Caco-2 (cell line): ENCODE measurements at places on chromosomes 5 and 9. TPM values are rescaled to one million over a fixed set of nuclear protein-coding genes. Genes with fewer than 3 reads are reported as not detected.
A peak's percentile ranks its signal among the peaks of the same experiment; 100 is the strongest.

DNA sequence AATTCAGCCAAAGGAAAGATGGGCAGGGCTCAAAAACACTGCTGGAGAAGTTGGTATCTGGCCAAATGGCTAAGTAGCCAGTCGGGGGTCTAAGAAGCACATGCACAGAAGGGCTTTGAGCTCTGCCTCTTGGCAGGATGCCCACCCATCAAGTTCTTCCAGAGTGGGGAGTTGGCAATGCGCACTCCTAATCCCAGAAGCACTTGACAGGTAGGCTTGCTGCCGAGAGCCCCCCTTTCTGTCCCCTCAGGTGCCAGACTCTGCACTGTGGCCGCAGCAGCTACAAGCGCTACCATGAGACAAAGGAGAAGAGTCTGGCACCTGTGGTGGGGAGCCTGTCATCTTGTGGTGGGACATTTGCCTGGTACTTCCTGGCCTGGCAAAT, 252.9 kb upstream of the SLC24A2 start:
- no peak overlapping the region for H3K27ac ChIP-seq
- no peak for DNase-seq
- H3K4me1 ChIP-seq: no peaks in the 10 kb centered on the region
- H3K27me3 ChIP-seq: no peaks in the 10 kb centered on the region
- H3K36me3 ChIP-seq: no peaks in the 10 kb centered on the region
- no peak overlapping the region for H3K4me3 ChIP-seq

- DNase-seq: peak; percentile 85
- H3K36me3 ChIP-seq: no peaks in the 10 kb centered on the region
- H3K27me3 ChIP-seq: no peaks in the 10 kb centered on the region
- H3K4me1 ChIP-seq: peaks cover 9% of the 10 kb centered on the region
Measured at GRCh38 chr9:104927912-104928740, at the start of gene ABCA1. TSS of gene ABCA1 (minus strand) at chr9:104928155. CDS start at chr9:104903679, 24,476 bp downstream.

GRCh38 chr9:106862821-106863720, at the start of gene ZNF462:
TSS of gene ZNF462 (plus strand) at chr9:106863166. CDS start at chr9:106923384, 60,218 bp downstream.
- peak; percentile 72 for DNase-seq
- 0 out of 2 replicates have a peak, but pooled peaks cover 6% of the 10 kb centered on the region for H3K4me1 ChIP-seq
- peak within 1 kb of the TSS; percentile 79 for H3K4me3 ChIP-seq
- peak within 1 kb of the TSS; percentile 64 for H3K27ac ChIP-seq

GRCh38 chr9:137743695-137744094, 124.9 kb downstream of the EHMT1 start:
- no peaks in the 10 kb centered on the region for H3K27me3 ChIP-seq
- H3K36me3 ChIP-seq: 0 out of 2 replicates have a peak, but pooled peaks cover 1% of the 10 kb centered on the region
- no peak overlapping the region for H3K4me3 ChIP-seq
- H3K4me1 ChIP-seq: no peaks in the 10 kb centered on the region

FOXD4 gene
- 0.56 and 0.93 TPM in 2 replicates for total RNA-seq

FAM78A gene
- 0.70 and 0.88 TPM in 2 replicates for total RNA-seq

TRIM36 gene
- 0.95 and 1.3 TPM in 2 replicates for total RNA-seq

SERF1A gene
- total RNA-seq: 4.6 and 5.4 TPM in 2 replicates
